ENCODE measurements at places on chromosomes 2 and 18.

GRCh38 chr2:168748461-168748860 lies 54.0 kb upstream of the NOSTRIN start:
- no peak for DNase-seq

- no peak for DNase-seq
Measured at GRCh38 chr2:48265169-48266030, 264.6 kb upstream of the STON1 start.

DNA sequence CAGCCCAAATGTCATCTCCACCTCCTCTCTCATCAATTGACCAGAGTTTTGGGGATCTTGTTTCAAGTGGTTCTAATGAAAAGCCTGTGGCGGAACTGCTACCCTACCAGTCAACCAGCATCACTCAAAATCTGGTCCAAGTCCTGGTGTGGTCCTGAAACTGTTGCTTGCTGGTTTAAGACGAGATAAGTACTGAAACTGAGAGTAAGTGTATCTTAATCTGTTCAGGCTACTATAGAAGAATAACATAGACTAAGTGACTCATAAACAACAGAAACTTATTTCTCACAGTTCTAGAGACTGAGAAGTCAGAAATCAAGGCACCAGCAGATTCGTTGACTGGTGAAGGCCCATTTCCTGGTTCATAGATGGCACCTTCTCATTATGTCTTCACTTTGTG lies 879 bp upstream of the GALNT5 start:
- DNase-seq: no peak

DNA sequence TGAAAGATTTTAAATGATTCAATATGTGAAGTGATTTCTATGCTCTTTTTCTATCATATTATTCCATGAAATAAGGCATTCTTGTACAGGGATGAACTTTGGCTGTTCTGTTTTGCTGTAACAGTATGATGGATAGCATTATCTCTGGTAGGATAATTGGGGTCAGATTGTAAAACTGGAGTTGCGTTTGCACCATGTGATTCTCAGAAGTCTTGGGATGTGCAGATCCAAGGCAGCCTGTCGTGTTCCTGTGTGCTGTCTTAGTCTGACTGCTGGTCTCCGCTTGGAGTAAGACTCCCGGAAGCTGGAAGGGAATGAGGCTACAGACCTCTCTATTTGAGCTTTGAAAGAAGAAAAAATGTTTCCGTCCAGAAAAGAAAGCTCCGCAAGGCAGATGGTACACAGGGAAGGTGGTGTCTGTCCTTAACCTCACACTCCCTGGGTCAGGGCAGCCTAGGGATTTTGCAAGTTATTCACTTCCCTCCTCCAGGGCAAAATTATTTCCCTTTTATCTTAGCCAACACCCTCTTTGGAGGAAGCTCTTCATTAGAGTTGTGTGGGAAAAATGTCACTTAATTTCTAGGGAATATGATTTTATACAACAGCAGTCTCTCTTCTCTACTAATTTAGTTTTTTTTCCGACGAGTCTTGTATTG lies 250.6 kb downstream of the PTPRM start:
- no peak for DNase-seq

- DNase-seq: no peak
Measured at GRCh38 chr2:217206016-217206725, 346.3 kb upstream of the TNP1 start.

- DNase-seq: no peak
Measured at GRCh38 chr18:36811955-36812354, 16.8 kb downstream of the TPGS2 start.

GRCh38 chr18:39846265-39846664 lies 2108.8 kb upstream of the PIK3C3 start:
- peak; percentile 68 for DNase-seq

Data from left forelimb (tissue), 1 donor.